Activated naive CD8-positive, alpha-beta T cell treated with anti-CD3 and anti-CD28 coated beads, Interleukin-2, amount 50 U/mL, for 16 hours (primary cell): ENCODE measurements at places on chromosomes 16 and 17.

- no peak for DNase-seq
Observed at GRCh38 chr17:82938873-82939620, 99.2 kb upstream of the ZNF750 start.

GRCh38 chr16:30761427-30761927 is 385 bp downstream of the CFAP119 start:
- no peak for DNase-seq

- DNase-seq, result no peak
Observed at GRCh38 chr16:84144209-84144858, 643 bp downstream of the HSDL1 start.

GRCh38 chr17:72618001-72618509 is 474.4 kb downstream of the SLC39A11 start:
- no peak for DNase-seq

GRCh38 chr16:23318639-23319038 is 16.5 kb downstream of the SCNN1B start:
- DNase-seq, result no peak

DNA sequence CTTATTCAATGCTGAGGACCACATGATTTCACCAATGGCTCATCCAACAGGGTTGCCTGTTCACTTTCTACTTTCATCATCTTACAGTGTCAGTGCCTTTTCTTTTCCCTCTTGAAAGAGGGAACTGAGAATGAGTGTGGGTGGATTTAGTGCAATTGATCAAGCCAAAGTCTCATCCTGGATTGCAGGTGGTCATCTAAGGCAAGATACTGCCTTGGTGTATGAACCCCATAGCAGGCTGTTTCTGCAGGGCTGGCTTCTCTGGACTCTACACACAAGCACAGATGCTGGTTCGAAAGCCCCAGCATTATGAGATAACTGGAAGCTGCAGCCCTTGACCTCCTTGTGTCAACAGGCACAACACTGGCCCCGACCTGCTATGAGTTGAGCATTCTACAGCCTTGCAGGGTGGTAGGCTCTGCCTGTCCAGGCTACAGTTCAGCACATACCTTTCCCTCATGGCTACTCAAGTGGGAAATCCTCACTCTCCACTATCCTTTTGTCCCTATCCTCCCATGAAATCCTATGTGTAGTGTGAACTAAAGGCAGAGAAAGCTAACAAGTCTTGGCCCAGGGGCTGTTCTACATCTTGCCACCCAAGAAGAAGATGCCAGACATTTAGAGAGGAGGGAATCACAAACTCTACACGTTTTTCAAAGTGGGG is 358.7 kb downstream of the SLC39A11 start:
- no peak for DNase-seq

- no peak for DNase-seq
Observed at GRCh38 chr16:11128211-11129141, 127.5 kb downstream of the SOCS1 start.

GRCh38 chr16:57519796-57520360 is 16.5 kb downstream of the CCDC102A start:
- DNase-seq, result peak; percentile 66
